ENCODE measurements at places on chromosomes 6 and 20.
A peak's percentile ranks its signal among the peaks of the same experiment; 100 is the strongest.

DNA sequence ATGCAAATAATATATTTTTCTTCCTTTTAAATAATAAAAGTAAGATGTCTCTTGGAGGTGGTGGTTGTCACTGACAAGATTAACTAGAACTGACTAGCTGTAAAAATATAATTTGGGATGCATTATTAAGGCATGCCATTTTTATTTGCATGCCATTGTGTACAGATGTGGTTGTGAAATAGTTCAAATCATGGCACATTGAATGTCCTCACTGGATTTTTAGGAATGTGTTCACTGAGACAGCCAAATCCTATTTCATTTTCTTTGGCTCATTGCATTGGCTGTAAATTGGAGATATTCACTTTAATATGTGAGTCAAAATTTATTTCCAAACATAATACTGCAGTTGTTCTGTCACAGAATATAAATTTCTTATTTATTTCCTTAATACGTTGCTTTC lies 62.3 kb downstream of the ESR1 start:
- no peak for DNase-seq

DNA sequence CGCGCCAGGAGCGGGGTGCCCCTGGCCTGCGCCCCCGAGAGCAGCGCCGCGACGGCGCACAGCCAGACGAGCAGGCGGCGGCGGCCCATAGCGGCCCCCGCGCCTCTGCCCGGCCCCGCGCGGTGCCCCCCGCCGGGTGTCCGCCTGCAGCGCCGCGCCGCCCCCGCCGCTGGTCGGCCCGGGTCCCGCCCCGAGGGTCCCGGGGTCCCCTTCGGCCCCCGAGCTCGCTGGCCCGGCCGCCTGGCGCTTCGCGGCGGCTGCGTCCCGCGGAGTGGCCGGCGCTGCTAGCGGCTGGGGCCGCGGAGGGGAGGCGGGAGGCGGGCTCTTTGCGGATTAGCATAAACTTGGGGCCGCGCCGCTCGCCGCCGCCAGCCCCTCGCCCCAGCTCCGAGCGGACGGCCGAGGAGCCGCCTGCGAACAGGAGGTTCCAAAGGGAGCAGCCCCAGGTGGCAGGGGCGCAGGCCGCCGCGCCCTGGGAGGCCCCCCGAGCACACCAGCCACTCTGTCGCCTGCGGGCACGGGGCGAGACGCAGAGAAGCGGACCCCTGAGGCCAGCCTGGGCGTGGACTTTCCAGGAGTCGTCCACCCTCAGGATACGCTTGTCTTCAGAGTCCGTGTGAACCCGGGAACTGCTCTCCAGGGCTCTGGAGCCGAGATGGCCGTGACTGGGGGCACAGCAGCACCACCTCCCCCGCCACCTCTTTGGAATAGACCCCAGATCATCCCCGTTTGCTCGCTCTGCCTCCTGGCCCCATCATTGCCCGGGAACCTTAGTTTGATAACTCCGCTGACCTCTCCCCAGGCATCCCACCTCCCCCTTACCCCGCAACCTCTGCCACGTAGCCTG lies at the start of gene EMILIN3:
EMILIN3 (minus strand) TSS at position 273 of the 847 bp plus-strand sequence; CDS start at position 89, 184 bp downstream.
- DNase-seq, result no peak

GRCh38 chr6:163412341-163412740 lies 2.2 kb upstream of the QKI start:
- no peak for DNase-seq

DNA sequence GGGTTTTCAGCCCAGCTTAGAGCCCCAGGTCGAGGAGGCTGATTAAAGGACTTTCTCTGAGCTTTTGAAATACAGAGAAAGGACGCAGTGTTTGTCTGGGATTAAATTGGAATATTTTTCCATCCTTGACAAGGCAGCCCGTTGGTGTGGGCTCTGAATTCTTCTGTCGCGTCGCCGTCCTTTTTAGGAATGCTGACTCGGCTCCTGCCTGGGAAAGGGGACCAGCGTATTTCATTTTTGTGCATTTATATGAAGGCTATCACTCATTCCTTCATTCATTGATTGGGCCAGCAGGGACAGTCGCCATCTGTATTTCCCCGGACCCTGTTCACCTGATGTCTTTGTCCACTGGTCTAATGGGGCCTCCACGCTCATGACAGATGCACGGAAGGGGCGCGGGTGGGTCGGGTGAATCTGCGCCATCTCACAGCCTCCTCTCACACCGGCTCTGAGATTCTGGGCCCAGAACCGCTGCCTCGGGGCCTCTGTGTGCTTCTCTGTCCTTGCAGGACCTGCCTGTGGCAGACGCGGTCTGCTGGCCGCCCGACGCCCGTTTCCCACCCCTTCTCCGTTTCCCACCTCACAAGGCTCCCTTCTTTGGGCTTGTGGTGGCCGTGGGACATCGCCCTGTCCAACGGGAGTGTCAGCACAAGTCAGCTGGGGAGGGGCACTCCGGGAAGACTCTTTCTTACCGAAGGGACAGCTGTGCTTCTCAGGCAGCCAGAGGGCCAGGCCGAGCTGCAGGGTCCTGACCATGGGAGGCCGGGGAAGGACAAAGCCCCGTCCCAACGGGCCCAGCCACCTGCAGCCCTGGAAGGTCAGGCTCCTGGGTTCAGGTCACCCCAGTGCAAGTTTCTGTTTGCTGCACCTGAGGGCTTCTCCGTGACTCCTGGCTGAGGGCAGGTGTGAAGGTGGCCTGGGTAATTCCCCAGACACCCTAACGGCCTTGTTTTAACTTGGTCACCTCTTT lies 157.3 kb downstream of the TAF4 start:
- no peak for DNase-seq

- peak; percentile 91 for DNase-seq
These were observed at the start of gene UFL1 for GRCh38 chr6:96521644-96522464. Gene UFL1 (plus strand): TSS chr6:96521806. CDS start chr6:96521874, 68 bp downstream.

- no peak for DNase-seq
These were observed 4.9 kb upstream of the GRM4 start for GRCh38 chr6:34150766-34151165.

GRCh38 chr20:63119121-63119962 lies 96.6 kb downstream of the YTHDF1 start:
- DNase-seq, result peak; percentile 60

GRCh38 chr6:143872201-143872600 lies 7.9 kb downstream of the ZC2HC1B start:
- no peak for DNase-seq

DNA sequence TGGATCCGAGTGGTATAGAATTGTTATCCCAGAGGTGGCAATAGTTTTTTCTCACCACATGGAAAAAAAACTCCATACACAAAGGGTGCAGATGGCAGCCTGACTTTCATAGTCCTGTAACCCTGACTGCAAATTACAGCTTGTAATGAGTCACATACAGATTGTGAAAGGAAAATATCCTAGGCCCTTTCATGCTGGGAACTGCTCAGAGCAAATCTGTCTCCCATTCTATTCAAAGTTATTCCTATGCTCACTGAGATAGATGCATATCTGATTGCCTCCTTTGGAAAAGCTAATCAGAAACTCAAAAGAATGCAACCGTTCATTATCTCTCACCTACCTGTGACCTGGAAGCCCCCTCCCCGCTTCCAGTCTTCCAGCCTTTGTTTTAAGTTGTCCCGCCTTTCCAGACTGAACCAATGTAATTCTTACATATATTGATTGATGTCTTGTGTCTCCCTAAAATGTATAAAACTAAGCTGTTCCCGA lies 108.7 kb upstream of the MAP3K4 start:
- DNase-seq, result no peak

- no peak for DNase-seq
These were observed 3.1 kb downstream of the STK38 start for GRCh38 chr6:36544228-36544627.

- DNase-seq, result no peak
These were observed 33.2 kb upstream of the TAF8 start for GRCh38 chr6:42017021-42017643.

GRCh38 chr6:35192301-35192860 lies 21.4 kb upstream of the SCUBE3 start:
- DNase-seq, result no peak

- DNase-seq, result no peak
These were observed 29.2 kb downstream of the FIG4 start for GRCh38 chr6:109720311-109720710.

GRCh38 chr6:16157492-16157891 lies 28.6 kb downstream of the MYLIP start:
- DNase-seq, result no peak

GRCh38 chr6:29813066-29813465 lies 14.6 kb upstream of the HLA-G start:
- no peak for DNase-seq

DNA sequence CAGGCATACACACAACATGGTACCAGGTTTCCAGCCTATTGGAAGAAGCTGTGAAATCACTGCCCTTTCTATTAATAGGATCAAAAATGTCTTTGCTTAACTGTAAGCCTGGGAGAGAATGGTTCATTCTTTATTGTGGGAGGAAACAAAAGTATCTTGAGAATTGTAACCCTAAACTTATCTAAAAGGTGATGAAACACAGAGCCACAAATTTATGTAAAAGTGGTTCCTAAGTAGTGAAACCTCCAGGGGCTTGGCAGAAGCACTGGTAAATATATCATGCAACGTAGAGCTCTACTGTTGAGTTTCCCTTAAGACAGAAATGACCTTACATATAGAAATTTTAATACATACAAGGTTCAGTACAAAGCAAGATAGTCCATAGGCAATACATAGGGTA lies 17.2 kb upstream of the NOX3 start:
- DNase-seq, result no peak

DNA sequence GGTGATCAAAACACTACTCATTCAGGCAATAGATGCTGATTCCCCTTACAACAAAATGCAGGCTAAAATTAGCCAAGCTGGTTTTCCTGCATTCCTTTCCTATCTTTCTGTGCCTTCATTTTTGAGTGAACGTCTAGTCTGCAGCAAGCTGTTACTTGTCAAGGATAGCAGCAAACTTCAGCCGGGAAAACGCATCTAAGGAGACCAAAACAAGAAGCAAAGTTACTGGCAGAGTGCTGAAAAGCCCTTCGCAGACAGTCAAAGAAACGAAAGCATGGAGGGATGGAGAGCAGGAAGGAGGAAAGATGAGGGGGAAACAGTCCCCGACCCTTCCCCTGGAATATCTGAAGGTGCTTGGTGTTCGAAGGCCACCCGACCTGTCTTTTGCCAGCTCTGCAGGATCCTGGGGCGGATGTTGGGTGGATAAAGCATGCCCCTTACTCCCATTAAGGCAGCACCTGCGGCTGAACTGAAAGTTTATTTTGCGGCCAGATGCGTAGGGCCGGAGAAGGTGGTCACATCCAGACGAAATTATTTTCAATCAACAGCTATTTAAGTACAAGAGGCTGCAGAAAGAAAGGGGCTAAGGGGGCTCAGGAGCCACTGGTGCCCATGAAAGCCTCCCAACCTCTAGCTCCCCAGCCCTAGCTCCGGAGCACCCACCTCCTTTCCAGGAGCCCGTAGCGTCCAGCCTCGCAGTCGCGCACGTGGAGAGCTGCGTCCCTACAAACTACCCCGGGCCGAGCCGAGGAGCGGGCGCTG lies 538 bp downstream of the FERMT1 start:
- DNase-seq, result no peak

DNA sequence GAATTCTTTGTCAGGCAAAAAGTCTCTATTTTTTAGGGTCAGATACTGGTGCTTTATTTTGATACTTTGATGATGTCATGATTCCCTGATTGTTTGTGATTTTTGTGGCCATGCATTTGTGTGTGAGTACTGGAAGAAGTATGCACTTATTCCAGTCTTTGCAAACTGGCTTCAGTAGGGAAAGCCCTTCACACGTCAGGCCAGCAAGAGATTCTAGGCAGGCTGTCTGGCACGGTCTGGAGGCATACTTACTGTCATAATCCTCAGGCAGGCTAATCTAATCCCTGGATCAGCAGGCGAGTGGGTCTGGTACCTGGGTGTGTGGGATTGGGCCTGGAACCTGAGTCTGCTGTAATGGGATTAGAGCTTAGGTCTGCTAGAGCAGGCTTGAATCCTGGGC lies 391.8 kb upstream of the MMS22L start:
- no peak for DNase-seq

DNA sequence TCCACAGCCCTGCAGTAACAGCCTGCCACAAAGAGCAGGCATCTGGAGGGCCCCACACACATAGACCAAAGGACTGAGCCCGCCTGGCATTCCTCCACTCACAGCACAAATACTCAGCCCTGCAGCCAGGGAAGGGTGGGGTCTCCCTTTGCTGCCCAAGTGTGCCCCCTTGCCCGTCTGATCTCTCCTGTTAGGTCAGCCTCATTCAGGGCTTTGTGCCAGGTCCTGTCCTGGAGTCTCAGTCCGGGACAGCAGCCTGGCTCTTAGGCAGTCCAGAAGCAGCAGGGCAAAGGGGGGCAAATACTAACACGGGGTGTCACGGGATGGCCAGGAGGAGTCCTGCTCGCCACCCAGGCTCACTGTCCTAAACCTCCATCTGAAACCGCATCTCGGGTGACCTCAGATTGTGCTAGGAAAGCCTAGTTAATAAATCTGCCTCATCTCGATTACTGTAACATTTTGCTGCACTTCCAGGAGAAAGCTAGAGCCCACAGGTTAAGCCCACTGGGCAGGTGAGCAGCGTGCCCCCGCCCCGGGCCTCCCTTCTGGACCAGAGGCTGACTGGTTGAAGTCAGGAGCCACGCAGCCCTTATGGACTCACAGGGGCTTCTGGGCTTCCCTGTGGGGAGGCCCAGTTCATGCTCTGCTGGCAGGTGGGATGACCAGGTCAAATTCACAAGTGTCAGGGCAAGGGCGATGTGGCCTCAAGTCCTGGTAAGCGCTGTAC lies 3.2 kb upstream of the OGFR start:
- DNase-seq, result no peak

GRCh38 chr20:31861385-31862156 lies 8.8 kb downstream of the DUSP15 start:
- DNase-seq, result peak; percentile 57

DNA sequence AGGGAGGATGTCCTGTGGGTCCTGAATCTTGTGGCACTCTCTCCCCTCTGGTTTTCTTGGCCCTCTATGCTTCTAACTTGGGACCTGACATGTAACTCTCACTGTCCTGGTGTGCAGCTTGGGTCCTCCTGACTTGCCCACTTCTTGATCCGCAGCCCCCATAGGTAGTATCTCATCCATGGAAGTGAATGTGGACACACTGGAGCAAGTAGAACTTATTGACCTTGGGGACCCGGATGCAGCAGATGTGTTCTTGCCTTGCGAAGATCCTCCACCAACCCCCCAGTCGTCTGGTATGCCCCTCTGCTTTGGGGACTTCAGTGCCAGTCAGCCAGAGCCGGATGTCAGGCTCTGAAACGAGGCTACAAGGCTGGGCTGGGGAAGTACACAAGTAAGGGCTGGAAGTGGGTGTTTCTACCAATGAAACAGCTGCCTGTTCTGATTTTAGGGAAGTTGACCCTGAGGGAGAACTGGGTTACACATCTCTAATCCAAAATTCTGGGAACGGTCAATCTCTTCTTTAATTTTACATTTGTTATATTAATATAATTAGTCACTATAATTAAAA lies 641 bp downstream of the DBNDD2 start:
- DNase-seq, result no peak

GRCh38 chr20:59837623-59838394 lies 95.6 kb downstream of the SYCP2 start:
- DNase-seq, result no peak
